ENCODE measurements at places on chromosomes 6 and 20.

DNA sequence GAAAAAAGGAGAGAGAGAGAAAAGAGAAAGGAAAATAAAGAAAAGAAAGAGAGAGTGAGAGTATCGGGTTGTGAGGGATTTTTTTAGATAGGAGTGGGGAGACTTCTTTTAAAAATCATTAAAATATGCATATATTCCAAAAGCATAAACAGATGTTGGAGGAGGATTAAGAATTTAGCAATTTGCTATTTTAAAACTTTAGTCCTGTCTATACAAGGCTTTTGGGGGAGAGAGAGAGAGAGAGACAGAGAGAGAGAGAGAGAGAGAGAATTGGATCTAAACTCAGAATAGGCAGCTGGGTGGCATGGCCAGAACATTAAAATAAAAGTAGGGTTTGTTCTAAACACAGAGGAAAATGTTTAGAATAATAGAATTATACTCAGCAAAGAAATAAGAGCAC, 72.1 kb downstream of the SOD2 start:
- DNase-seq: no peak

GRCh38 chr6:38774929-38775707, 60.0 kb downstream of the DNAH8 start:
- DNase-seq: no peak

GRCh38 chr20:49568278-49569151, 578 bp upstream of the PTGIS start:
- DNase-seq: peak; percentile 67

DNA sequence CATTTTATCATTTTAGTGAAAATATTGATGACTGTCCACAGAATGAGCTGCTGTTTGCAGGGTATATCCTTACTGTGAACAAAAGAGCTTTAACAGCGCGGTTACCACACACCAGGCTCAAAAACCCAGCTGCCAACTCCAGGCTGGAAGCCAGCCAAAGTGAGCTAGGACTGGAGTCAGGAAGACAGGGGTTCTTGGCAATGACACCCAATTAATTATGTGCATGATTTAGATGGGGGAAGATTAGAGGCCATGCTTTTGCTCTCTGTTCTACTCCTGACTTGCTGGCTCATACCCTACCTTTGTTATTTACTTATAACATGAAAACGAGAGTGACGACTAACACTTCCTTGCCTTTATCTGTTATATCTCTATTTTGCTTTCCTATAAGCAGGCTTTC, 128.9 kb upstream of the SHLD1 start:
- DNase-seq: no peak

DNA sequence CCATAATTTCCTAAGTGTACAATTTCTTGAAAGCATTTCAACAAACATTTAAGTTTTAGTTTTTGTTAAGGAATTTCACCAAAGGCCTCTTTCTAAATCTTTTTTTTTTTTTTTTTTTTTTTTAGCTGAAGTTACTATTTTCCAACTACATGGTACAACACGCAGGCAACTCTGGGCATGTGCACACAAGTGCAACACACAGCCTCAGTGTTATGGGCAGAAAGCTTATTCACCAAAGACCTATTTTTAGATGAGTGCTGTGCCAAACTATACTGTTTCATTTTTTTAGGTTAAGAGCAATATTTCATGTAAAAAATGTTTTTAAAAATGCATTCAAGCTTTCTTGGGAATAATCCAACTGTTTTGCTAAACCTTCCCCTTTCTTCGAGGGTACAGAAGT, 42.0 kb upstream of the MAP3K4 start:
- no peak for DNase-seq

- no peak for DNase-seq
Measured at GRCh38 chr6:66699385-66699784, 992.4 kb upstream of the EYS start.

- DNase-seq: no peak
Measured at GRCh38 chr6:593139-593906, 63.6 kb downstream of the HUS1B start.

DNA sequence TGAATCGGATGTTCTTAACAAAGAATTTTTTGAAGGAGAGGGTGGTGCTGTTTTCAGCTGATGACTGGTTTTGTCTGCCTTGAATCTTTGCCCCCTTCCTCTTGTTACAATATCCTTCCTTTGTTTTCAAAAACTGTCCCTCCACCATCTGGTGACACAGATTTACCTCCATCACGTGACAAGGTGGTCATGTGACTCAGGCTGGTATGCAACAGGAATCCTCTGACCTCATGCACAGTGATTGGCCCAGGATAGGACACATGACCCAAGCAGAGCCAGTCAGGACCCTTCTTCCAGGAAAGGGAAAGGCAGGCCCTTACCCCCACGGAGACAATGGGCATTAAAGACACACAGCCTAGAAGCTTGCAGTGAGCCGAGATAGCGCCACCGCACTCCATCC, 84.7 kb upstream of the MC3R start:
- no peak for DNase-seq

DNA sequence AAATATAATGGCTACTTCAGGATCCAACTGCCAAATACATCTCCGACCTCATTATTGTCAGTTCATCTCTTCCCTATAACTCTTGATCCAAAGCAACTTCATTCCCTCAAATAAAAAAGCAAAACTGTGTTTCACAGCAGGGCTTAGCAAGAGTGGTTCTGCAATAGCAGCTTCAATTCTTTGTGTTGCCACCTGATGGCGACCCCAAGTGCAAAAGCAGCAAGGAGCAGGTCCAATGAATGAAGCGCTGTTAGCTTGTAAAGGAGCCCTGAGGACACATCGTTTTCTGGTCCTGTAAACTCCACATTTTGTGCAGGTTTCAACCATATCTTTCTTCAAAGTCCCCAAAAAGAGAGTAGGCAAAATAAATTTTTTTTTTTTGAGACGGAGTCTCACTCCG, 19.6 kb downstream of the RTN4IP1 start:
- DNase-seq: no peak

- DNase-seq: no peak
Measured at GRCh38 chr6:7045746-7046145, 62.0 kb upstream of the RREB1 start.

DNA sequence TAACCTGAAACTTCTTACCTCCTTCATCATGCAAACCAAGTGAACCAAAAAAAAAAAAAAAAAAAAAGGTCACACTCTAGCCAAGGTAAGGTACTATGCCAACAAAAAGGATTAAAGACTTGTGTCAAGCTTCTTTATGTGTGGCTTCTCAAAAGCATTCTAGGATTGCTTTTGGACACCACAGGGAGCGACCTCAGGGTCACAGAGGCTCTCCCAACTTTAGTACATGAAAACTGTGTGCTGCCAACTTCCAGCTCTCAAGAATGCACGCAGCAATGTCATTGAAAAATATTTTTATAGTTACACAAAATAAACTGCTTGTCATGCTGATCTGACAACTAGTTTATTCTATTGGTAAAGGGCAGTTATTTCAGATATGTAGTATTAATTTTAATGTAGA, 243.8 kb downstream of the PLCB1 start:
- DNase-seq: peak; percentile 66

- DNase-seq: no peak
Measured at GRCh38 chr20:1587781-1588532, 30.5 kb upstream of the SIRPD start.

DNA sequence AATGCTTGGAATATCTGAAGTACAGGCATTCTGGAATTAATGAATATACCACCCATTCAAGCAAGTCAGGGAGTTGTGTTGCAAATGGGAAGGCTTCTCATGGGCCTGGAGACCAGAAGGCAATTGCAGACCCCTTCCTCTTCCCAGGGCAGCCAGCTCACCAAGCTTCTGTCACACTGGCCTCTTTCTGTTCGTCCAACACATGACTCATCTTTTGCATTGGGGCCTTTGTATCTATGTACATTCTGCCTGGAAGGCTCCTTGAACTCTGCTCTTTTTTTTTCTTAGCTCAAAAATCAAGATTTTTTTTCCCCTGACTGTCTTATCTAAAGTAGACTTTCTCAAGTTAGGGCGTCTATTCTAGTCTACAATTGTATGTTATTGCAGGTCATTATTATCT, 132.9 kb upstream of the MYLIP start:
- no peak for DNase-seq

DNA sequence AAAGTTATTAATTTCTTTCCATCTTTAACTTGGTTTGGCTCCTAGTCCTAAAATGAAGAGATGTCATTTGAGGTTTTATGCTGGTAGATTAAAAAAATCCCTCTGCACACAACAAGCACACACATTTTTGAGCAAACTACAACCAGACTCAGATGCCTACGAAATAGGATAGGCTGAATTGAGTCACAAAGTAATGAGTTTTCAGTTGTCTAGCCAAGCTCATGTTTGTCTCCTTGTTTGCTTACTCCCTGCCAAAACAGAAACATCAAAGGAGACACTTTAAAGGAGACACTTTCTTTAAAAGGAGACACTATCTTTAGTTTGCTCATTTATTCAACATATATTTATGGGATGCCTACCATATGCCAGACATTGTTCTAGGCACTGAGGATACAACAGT, 56.2 kb downstream of the TPBG start:
- no peak for DNase-seq

DNA sequence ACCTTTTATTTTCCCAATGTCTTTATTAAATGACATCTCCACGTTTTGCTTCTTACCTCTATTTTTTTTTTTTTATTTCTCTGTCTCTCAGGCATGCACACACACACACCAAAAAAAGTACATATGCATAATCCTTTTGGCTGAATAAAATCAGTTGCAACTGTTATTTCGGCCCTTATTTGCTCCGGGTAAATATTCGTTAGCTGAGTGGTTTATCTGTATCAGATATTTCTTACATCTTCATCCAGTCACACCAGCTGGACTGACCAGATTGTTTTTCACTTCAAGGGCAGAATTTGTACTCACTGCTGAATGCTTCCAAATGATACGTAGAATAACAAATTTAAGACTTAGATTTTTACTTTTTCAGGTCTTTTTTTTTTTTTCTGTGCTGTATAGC, 45.5 kb downstream of the PTPN1 start:
- no peak for DNase-seq

- DNase-seq: no peak
Measured at GRCh38 chr20:9574776-9575175, 60.4 kb downstream of the LAMP5 start.

DNA sequence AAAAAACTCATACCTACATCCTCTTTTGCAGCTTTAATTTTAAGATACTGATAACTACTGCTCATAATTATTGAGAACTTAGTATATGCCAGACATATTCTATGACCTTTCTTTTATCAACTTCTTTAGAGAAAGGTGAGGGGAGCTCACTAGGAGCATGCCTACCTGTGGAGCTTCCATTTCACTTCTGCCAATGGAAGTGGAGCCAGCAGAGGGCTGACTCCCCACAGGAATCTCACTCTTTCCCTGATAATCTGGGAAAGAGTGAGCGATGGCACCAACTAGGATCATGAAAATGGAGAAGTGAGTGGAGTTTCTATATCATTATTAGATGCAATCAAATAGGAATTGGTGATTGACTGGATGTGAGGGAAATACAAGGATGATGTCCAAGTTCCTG, 484.9 kb downstream of the LMBRD1 start:
- DNase-seq: no peak

- no peak for DNase-seq
Measured at GRCh38 chr20:57432862-57433491, 41.8 kb downstream of the RBM38 start.

Data from ecto neural progenitor cell (in vitro differentiated cells).